ENCODE measurements at places on chromosomes 6 and 20.

DNA sequence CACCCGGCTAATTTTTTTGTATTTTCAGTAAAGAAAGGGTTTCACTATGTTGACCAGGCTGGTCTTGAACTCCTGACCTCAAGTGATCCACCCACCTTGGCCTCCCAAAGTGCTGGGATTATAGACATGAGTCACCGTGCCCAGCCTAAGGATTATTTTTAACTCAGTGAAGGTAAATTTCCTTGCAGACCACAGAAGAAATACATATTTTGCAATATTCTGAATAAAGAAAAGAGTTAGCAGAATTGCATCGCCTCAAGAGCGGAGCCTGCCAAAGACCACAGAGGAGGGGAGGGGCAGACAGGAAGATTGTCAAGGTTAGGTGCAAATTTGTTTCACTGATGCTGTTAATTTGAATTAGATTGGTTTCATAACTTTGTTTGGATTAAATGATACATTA lies 47.4 kb downstream of the SOD2 start:
- no peak for DNase-seq

- DNase-seq = no peak
Observed at GRCh38 chr6:56814802-56815201, 140.1 kb upstream of the BEND6 start.

DNA sequence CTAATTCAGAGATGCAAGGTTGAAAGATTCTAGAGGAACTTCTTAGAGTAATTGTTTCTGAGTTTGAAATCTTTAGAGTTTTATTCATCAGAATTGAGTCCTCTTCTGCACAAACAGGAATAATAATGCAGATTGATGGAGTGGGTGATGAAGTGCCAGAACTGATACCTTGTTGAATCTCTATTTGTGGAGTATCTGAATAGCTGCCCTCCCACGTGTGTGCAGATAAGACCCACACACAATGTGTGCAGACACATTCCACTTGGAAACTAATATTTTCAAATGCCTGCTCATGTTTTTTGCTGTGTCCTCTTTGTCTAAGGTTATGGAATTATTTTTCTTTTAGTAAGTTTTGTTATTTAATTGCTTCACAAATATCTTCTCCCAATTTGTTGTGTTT lies 1167.8 kb upstream of the MAP3K7 start:
- no peak for DNase-seq

- no peak for DNase-seq
Observed at GRCh38 chr6:34970488-34970887, 81.4 kb downstream of the ANKS1A start.

GRCh38 chr20:24991897-24992486 lies 559 bp downstream of the APMAP start:
- DNase-seq = no peak

DNA sequence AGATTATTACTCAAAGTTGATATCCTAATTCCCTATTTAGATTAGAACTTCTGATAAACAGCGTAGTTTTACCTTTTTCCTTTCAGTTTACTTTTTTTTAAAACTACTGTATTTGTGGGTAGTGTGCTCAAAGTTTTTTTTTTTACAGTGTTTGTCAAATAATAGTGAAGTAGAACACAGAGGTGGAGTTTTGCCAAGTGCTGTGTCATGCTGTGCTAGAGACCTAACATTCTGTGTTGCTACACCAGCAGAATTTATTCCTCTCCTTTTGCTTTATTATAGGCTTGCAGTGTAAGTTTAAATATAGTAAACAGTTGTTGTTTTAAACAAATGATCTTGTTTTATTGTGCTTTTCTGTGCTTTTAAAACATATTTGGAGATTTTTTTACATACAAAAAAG lies 125.4 kb downstream of the HIVEP1 start:
- DNase-seq = no peak

GRCh38 chr6:149437212-149437611 lies 37.1 kb downstream of the SUMO4 start:
- DNase-seq = no peak

DNA sequence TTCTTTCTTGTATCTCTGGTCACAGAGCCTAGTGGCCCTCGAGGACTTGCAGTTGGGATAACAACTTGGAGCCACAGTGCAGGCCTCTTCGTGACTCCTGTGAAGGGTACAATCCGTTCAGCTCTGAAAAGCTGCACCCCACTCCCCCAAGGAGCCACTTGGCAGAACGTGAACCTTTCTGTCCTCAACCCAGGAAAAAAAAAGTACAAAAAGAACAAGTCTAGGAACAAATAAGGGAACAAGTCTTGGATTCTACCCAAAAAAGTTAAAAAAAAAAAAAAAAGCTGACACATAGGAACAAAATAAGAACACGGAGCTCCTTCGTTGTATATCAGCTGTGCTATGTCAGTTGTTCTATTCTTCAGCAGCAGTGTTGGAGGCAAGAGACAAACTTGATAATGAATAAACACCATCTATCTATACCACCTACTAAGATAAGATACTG lies 77.9 kb upstream of the TULP1 start:
- no peak for DNase-seq

DNA sequence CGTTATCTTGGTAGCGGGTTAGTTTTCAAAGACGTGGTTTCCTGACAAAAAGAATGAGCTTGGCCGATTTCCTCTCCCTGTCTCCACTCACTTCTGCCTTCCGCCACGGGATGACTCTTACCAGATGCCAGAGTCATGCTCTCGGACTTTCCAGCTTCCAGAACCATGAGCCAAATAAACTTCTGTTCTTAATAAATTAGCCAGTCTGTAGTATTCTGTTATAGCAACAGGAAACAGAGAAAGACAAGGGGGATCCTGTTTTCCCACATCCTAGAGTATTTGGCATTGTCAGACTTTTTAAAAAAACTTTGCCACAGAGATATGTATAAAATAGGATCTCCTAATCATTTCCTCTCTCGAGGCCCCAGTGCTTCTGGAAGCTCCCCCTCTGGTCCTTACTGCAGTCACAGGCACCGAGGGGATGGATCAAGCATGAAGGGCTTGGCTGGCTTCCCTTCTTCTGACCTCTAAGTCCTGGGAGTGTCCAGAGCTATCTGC lies 84.9 kb upstream of the NAA20 start:
- DNase-seq = no peak

- no peak for DNase-seq
Observed at GRCh38 chr6:33987531-33988021, 158.3 kb downstream of the GRM4 start.

GRCh38 chr6:14466278-14466677 lies 348.7 kb downstream of the CD83 start:
- DNase-seq = no peak

GRCh38 chr6:38406096-38406495 lies 233.6 kb downstream of the BTBD9 start:
- no peak for DNase-seq

DNA sequence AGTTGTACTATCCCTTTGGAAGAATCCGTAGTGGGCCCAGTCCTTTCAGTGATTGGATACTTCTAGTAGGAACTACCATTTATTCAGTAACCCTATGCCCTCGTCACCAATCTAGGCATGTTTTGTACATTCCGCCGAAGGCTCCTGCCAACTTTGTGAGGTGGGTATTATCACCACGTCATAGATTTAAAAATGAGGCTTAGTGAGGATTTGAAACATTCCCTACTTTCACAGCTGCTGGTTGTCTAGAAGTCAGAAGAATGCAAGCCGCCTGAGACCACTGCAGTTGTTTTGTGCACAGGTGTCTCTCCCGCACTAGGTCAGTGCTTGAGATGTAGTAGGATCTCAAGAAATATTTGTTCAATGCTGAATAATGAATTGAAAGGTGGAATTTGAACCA lies 32.6 kb downstream of the ENPP1 start:
- DNase-seq = peak; percentile 65

- no peak for DNase-seq
Observed at GRCh38 chr6:48087448-48087847, 23.5 kb downstream of the PTCHD4 start.

- no peak for DNase-seq
Observed at GRCh38 chr20:21956591-21956990, 251.1 kb downstream of the PAX1 start.

GRCh38 chr6:36340618-36341454 lies 4.1 kb upstream of the BNIP5 start:
- DNase-seq = no peak

GRCh38 chr20:48889140-48889790 lies 32.2 kb upstream of the ARFGEF2 start:
- DNase-seq = no peak

GRCh38 chr6:106109029-106109428 lies 22.9 kb downstream of the PRDM1 start:
- no peak for DNase-seq

GRCh38 chr20:36550790-36551299 lies 9.5 kb downstream of the MYL9 start:
- DNase-seq = no peak

- DNase-seq = no peak
Observed at GRCh38 chr20:43576108-43576507, 14.6 kb upstream of the IFT52 start.

DNA sequence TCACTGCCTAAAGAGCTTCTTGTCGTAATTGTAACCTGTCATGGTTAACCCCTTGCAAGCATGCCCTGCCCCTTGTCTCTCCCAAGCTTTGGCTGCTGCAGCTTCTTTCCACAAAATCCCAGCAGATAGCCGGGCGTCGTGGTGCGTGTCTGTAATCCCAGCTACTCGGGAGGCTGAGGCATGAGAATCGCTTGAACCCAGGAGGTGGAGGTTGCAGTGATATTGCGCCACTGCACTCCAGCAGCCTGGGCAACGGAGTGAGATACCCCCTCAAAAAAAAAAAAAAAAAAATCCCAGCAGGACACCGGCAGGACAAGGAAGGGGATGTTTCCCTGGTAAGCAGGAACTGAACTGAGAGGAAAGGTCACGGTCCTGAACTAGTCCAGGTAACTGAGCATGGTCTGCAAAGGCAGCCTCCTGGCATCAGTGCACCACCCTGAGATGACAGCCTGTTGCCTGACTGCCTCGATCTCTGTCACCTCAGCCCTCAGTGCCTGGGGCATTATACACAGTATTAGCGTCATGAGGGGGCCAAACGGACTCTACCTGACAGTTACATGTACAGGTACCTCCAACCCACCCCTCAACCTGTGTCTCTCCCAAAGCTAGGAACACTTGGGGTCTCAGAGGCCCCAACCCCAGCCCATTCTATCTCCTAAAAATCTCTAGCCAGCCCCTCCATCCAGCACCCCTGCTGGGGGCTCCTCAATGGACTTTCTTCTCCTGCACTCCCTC lies 1.8 kb downstream of the LZTS3 start:
- DNase-seq = no peak

GRCh38 chr6:151160929-151161757 lies 78.6 kb upstream of the AKAP12 start:
- DNase-seq = peak; percentile 66

- DNase-seq = no peak
Observed at GRCh38 chr6:124010574-124010973, 206.9 kb downstream of the NKAIN2 start.

GRCh38 chr6:35442693-35443092 lies 9.4 kb upstream of the FANCE start:
- DNase-seq = no peak

- DNase-seq = no peak
Observed at GRCh38 chr6:31402324-31403282, 792 bp upstream of the MICA start.
